ENCODE measurements at places on chromosomes 11 and 22.

DNA sequence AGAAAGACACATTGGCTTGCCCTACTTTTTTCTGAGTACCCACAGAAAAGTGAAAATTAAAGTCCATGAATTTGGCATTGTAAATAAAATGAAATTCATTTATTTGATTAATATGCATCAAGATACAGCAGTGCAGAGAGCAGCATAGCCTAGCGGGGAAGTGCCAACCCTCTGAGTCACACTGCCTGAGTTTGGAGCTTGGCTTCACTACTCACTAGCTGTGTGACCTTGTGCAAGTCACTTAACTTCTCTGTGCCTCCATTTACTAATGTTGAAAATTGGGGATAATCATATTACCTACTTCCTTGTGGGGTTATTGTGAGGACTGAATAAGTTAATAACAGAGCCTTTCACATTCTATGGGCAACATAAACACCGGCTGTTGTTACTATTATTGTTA is 111.5 kb upstream of the CSNK2A3 start:
- DNase-seq: no peak

DNA sequence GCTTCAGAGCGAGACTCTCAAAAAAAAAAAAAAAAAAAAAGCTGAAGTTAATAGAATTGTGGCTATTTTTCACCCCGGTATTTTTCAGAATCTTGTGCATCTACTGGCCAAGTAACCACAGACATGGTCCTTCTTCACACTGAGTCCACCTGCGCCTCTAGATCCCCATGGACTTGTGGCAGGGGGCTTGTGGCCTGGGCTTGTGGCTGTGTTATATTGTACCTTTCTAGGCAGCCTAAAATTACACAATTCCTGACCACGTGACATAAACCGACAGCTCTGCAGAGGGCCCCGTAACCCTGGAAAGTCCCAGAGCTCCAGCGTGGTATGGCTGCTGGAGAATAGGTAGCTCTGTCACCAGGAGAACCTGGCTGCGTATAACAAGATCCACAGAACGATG is 10.9 kb upstream of the NAALADL1 start:
- no peak for DNase-seq

- peak; percentile 40 for DNase-seq
Measured at GRCh38 chr11:36376888-36377758, 81.0 kb downstream of the PRR5L start.

DNA sequence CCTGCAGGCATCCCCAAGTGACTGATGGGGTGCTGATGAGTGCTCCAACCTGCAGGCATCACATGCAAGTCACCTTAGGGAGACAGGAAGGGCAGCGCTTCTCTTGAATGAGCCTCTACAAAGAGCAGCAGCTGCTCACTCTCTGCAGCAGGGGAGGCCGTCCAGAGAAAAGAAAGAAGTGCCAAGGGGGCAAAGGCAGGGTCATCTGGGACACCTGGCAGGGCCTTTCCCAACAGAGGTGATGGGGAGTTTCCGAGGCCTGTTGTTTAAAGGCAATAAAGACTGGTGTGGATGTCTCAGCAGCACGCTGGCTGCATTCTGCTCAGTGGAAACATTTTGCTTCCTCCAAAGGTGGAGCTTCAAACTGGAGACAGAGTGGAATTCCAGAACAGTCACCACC is 113.7 kb downstream of the ETS1 start:
- no peak for DNase-seq

GRCh38 chr11:102325088-102325487 is 7.8 kb downstream of the BIRC3 start:
- no peak for DNase-seq

- no peak for DNase-seq
Measured at GRCh38 chr11:69198891-69199582, 43.3 kb downstream of the SMIM38 start.
